Left lung (tissue), 14 donors: ENCODE measurements at places on chromosomes 1 and 21. TPM values are rescaled to one million over a fixed set of nuclear protein-coding genes. Genes with fewer than 3 reads are reported as not detected.

Gene SLC16A4
- 7.9 TPM for polyA plus RNA-seq

Gene EFCAB14
- polyA plus RNA-seq: 120 TPM

Gene TSACC
- polyA plus RNA-seq: 0.80 TPM

Gene LCE1E
- not detected for polyA plus RNA-seq

Gene ARHGAP30
- 4.2 TPM for polyA plus RNA-seq

Gene KIF17
- polyA plus RNA-seq: 12.1 TPM

Gene PRELP
- 1.3 TPM for polyA plus RNA-seq

Gene CFH
- 19.7 TPM for polyA plus RNA-seq

Gene SLAMF9
- polyA plus RNA-seq: not detected

Gene ADAMTS5
- 11.2 TPM for polyA plus RNA-seq

Gene NR1I3
- 1.3 TPM for polyA plus RNA-seq

GRCh38 chr1:201617157-201617556 lies 78.2 kb downstream of the NAV1 start:
- DNase-seq: no peak

DNA sequence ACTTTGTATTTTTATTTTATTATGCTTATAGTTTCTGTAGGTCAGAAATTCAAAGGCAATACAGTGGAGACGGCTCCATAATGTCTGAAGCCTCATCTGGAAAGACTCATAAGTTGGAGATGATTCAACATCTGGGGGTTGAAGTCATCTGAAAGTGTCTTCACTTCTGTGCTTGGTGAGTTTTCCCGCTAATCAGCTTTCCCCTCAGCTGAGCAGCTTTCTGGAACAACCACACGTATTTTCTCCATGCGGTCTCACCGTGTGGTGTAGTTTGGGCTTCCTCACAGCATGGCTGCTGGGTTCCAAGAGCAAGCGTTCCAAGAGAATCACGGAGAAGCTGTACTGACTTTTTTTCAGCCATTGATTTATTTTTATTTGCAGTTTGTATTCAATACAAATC lies 7.6 kb upstream of the DDI2 start:
- no peak for DNase-seq

GRCh38 chr1:32538887-32539583 lies at the start of gene ZBTB8A:
Gene ZBTB8A (plus strand): TSS chr1:32539427. CDS start chr1:32592932, 53,505 bp downstream.
- no peak for DNase-seq

- DNase-seq: no peak
Observed at GRCh38 chr1:41547336-41547735, 62.9 kb upstream of the EDN2 start.

DNA sequence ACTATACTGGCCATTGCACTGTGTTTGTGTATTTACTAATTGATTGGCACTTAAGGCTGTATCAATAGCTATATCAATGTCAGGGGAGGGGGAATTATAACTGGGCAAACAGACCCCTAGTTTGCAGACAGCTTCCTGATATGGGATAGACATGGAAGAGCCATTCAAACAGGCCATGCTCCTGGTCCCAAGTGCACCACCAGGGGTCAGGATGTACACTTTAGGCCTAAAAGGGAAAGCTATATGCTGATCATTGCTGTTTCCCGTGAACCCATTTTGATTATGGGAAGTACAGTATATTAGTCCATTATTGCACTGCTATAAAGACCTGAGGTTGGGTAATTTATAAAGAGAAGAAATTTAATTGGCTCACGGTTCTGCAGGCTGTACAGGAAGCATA lies 124.9 kb upstream of the BACE2 start:
- no peak for DNase-seq

GRCh38 chr1:94999456-95000131 lies 72.7 kb upstream of the CNN3 start:
- DNase-seq: no peak

DNA sequence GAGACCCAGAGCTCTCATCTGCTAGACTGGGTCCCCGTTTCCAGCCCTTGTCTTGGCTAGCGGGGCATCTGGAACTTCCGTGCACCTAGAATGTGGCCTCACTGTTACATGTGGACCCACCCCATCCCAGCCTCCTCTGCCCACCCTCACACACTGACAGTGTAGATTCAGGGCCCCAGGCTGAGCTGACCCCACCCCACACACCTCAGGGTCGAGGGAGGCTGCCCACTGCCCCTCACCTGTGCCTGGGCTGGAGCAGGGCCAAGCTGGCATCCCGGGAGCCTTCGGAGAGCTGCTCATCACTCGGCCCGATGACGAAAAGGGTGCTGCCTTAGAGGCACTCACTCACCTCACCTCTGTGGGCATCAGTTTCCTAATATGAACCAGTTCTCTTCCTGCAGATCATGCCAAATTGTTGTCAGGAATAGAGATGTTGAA lies 11.1 kb downstream of the ACOT11 start:
- no peak for DNase-seq

- DNase-seq: no peak
Observed at GRCh38 chr21:45290948-45291612, 3.4 kb upstream of the POFUT2 start.

GRCh38 chr21:35048183-35048601 lies 910 bp downstream of the RUNX1 start:
- no peak for DNase-seq

GRCh38 chr1:26368486-26368885 lies 4.1 kb downstream of the ZNF683 start:
- DNase-seq: no peak

DNA sequence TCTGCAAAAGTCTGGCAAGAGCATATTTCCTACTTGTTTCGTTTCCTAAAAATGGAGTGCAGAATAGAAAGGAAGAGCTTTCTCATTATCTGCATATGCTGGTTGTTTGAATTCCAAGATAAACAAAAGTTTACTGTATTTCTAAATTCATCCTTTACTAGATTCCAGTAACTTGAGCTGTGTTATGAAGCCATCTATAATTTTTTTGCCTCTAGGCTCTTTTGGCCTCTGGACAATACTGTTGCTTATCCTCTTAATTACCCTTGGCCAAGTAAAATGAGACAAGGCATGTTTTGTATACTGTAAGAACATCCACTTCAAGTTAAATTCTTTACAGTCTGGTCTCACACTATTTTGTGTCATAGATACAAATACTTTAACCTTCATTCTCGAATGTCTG lies 45.6 kb upstream of the HFM1 start:
- DNase-seq: no peak

GRCh38 chr1:81799939-81800694 lies 617 bp upstream of the ADGRL2 start:
- peak; percentile 38 for DNase-seq

- no peak for DNase-seq
Observed at GRCh38 chr1:153903841-153904455, 18.8 kb downstream of the GATAD2B start.
